Stimulated activated CD4-positive, alpha-beta T cell treated with anti-CD3 and anti-CD28 coated beads, Interleukin-2, amount 100 ng/mL, for 24 hours (primary cell): ENCODE measurements at places on chromosomes 1 and 21.
A peak's percentile ranks its signal among the peaks of the same experiment; 100 is the strongest.

GRCh38 chr1:229456016-229456415 lies 22.1 kb upstream of the ACTA1 start:
- no peak for DNase-seq

DNA sequence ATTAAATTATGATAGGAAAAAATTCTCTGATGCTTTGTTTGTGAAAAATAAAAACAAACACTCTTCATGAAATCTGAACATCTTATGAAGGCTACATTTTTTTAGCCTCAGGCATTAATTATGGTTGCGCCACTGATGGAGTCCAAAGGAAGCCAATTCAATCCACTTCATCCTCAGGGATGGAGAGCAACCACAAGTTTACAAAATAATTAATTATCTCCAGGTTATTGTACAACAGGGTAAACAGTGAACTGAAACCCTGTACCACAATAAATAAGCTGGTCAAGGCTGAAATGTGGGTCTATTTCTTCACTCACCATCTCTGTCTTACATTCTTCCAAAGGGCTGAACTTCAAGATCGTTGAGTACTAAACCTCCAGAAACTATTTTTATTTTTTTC lies 49.2 kb downstream of the MRPL39 start:
- DNase-seq = no peak

DNA sequence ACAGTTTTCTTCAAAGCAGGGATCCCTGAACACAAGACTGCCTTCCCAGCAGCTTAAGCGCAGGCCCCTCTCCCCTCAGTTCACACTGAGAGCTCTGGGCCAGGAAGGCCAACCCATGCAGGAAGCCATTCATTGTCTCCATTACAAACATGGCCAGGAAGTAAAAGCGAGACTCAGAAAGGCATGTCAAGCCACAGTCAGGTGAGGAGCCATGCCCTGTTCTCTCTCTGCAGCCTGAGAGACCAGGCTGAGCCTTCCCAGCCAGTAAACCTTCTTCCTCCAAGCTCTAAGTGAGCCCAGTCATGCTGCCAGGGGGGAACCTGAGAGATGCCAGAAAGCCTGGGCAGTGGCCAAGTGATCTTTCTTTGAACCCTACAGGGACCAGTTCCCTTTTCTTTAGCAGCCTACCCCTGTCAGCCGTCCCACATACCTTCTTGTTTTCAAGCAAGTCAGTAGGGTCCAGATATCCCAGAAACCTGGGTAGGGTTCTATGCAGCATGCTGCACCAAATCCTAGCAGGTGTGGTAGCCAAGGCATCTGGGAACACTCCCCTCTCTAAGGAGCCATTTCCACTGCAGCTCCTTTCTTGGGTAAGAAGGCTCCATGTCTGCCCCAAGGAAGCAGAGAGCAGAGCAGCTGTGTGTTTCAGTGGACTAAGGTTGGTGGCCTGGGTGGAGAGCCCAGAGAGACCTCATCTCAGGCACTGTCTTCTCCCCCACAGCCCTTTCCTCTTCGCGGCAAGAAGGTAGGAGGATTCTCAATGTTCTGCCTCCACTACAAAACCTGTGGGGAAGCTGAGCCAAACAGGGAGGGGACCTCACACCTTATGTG lies 977 bp downstream of the TRAF3IP3 start:
- DNase-seq = peak; percentile 44

- no peak for DNase-seq
These were observed 26.5 kb downstream of the CAMK1G start for GRCh38 chr1:209609791-209610630.
